ENCODE measurements at places on chromosomes 13 and 19.
A peak's percentile ranks its signal among the peaks of the same experiment; 100 is the strongest.

DNA sequence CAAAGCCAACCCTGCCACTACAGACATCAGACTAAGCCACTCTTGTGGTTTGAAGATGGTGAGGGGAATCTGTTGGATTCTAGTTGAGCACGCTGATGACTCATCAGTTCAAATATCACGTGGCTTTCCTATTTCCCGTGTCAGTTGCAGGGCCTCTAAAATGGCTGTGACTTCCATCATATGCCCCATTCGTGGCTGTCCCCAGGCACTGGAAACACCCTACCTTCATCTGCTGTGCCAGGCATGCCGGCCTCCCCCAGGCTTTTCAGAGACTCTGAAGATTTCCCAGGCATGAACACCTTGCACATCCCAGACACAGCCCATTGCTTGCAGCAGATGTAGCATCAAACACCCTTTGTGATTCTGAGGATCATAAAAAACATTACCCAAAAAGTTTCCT lies 659.9 kb downstream of the UQCRFS1 start:
- no peak for DNase-seq

- no peak for DNase-seq
Observed at GRCh38 chr13:104085611-104086010, 1019.4 kb upstream of the SLC10A2 start.

GRCh38 chr19:42124386-42124901 lies 7.8 kb downstream of the POU2F2 start:
- DNase-seq = no peak

DNA sequence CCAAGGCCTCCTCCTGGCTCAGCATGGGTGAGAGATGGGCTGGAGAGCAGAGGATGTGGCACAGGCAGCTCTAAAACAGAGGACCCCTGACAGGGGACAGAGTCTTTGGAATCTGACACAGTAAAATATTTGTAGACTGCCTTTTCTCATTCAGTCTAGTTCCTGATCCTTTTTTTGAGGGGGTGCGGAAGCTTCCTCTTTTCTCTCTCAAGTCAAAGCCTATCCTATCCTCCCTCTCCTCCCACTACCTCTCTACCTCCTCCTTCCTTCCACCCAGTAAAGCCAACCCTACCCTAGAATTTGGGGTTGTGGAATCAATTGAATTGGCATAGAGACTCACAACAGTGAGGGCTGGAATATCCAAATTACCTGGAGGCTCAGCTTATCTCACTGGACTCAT lies 82.0 kb downstream of the TEX26 start:
- DNase-seq = no peak

GRCh38 chr19:41697198-41697855 lies 9.3 kb upstream of the CEACAM7 start:
- DNase-seq = no peak

- peak; percentile 61 for DNase-seq
Observed at GRCh38 chr13:100512422-100512821, 76.2 kb downstream of the GGACT start.

GRCh38 chr13:44011036-44011435 lies 131.3 kb downstream of the LACC1 start:
- DNase-seq = no peak

- peak; percentile 63 for DNase-seq
Observed at GRCh38 chr13:40069173-40070044, 413.9 kb downstream of the COG6 start.

DNA sequence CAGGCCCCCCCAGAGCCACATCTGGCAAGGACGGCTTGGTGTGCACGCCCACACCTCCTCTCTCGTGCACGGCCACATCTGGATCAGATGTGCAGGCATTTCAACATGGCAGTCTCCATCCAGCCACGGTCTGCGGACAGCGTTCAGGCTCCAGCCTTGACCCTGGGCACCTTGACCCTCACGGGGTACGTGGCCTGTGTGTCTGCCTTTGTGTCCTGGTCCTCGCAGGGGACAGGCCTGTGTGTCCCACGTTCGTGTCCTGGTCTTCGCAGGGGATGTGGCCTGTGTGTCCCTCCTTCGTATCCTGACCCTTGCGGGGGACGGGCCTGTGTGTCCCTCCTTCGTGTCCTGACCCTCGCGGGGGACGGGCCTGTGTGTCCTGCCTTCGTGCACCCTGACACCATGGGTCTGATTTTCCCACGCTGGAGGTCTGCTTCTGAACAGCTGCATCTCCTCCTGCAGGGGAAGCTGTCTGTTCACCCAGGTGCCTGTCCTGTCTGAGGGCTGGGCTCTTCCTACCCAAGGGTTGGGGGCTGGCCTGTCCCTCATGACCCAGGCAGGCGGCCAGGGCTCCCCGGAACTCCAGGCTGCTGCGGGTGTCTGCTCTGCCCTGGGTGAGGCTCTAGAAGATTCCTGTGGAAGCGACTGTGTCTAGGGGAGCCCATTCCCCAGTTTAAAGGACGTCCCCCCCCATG lies 25.3 kb downstream of the RASA3 start:
- DNase-seq = no peak

DNA sequence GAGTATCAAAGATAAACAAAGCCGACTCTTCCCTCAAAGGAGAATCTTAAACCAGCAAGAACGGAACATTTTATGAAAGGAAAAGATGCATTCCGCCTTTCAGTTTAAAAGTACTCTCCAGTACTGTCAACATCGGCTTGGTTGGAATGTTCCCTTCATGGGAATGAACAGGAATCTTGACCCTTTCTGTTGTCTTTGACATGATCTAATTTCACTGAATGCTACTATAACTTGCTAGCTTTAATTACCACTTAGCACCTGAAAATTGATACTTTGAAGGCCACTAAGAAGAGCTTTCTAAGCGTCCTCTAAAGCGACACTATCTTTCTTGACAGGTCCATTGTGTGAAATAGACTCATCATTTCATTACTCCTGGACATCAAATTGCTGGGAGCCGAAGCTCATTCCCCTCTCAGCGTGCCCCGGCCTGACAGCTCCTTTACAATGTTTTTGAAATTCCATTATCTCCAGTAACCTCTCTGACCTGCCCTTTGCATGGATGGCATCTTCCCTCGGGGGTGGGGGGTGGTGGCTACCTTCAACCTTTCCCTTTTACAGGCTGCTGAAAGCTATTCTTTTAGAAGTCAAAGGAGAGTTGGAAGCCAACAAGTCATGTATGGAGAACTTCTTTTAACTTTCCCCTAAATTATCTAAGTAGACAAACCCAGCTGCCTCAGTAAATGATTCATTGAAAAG lies 67.9 kb downstream of the EFNB2 start:
- no peak for DNase-seq

GRCh38 chr13:86313421-86313820 lies 514.2 kb upstream of the SLITRK6 start:
- no peak for DNase-seq

- DNase-seq = no peak
Observed at GRCh38 chr13:29954082-29955028, 103.9 kb upstream of the UBL3 start.

All from astrocyte of the spinal cord (primary cell).